Stimulated activated CD8-positive, alpha-beta memory T cell treated with anti-CD3 and anti-CD28 coated beads, Interleukin-2, amount 100 ng/mL, for 48 hours (primary cell): ENCODE measurements at places on chromosomes 11 and 22.

DNA sequence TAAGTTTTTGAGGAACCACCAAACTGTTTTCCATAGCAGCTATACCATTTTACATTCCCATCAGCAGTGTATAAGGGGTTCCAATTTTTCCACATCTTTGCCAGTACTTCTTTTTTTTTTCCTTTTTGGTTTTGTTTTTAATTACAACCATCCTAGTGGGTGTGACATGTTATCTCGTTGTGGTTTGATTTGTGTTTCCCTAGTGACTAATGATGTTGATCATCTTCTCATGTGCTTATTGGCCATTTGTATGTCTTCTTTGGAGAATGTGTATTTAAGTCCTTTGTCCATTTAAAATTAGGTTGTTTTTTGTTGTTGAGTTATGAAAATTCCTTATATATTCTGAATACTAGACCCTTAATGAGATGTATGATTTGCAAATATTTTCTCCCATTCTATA is 59.3 kb downstream of the STIM1 start:
- DNase-seq = no peak

DNA sequence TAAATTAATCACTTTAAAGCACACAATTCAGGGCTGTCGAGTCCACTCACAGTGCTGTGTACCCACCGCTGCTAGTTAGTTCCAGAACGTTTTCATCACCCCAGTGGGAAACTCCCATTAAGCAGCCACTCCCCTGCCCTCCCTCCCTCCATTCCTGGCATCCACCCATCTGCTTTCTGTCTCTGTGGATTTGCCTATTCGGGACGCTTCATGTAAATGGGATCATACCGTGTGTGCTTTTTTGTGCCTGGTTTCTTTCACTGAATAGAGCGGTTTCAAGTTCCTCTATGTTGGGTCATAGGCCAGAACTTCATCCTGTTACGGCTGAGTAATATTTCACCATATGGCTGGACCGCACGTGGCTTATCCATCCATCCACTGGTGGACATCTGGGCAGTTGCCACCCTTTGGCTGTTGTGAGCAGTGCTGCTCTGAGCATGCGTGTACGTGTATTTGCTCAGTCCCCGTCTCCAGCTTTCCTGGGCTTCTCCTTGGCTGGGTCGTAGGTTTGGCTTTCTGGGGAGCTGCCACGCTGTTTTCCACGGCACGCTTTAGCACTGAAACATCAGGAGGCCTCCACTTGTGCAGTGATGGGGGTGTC is 30.1 kb downstream of the ARHGAP8 start:
- DNase-seq = no peak

GRCh38 chr11:69312453-69313404 is 18.8 kb downstream of the MYEOV start:
- DNase-seq = no peak

DNA sequence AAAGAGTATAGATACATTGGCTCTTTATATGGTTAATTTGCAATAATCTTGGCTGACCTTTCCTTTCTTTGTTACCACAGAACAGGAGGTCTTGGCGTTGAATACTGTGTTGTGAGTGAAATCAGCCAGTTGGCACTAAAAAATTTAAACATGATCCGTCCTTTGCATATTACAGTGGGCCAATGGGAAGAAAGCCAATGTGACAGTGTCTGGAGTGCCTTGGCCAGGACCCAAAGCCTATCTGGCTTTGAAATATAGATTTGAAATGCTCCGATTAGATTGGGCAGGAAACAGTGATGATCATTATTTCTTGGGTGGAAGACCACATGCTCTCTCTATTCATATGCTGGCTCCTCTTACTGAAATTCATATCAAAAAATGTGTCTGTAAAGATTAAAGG is 339.6 kb upstream of the ANO3 start:
- no peak for DNase-seq

DNA sequence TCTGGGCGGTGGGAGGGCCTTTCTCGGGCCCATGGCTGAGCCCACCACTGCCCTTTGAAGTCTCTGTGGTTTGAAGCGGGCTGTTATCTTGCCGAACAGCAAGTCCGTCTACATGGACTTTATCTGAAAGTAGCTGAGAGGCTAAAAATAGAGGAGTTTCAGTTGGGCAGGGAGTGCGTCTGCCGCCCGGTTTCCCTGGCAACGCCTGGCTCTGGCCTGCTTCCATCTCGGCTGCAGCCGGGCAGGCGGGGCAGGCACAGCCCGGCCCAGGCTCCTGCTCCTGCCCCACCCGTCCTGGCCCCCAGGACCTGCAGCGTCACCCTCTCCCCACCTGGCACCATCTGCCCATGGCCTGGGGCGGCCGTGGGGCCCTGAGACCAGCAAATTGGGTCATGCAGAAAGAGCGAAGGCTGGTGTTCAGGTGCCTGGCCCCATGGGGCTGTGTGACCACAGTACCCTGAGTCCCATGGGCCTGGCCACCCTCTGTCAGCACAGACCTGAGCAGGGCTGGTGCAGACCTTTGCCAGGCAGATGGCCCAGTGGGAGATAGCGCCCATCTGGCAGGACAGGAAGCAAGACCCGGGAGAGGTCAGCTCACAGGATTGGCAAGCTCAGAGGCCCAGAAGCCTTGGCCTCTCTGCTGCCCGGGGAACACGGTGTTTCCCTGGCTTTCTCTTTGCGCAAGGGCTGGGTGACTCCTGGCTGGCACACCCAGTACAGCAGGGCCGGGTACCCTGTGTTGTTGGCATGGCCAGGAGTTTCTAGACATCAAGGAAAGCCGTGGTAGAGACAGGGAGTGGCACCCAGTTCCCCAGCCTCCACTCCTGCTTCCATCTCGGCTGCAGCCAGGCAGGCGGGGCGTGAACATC is 79.1 kb upstream of the KCNQ1OT1 start:
- no peak for DNase-seq

GRCh38 chr11:128728767-128729587 is 35.1 kb downstream of the FLI1 start:
- DNase-seq = no peak

- DNase-seq = no peak
Measured at GRCh38 chr22:38921120-38921519, 36.3 kb upstream of the APOBEC3A start.

DNA sequence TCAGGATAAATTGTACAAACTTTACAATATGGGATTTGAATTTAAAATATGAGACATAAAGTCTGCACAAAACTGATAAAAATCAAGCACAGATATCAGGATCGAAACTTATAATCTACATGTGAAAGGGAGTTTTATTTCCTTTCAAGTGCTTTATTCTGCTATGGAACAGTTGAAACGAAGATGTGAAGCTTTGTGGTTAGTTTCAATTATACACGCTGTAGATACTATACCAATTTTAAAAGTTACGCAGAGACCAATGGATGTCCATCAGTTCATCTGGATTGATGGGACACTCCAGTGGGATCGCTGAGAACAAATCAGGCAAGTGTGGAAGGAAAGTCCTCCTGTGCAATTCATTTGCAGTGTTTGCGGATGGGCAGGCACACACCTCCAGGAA is 34.5 kb upstream of the CAT start:
- DNase-seq = no peak

DNA sequence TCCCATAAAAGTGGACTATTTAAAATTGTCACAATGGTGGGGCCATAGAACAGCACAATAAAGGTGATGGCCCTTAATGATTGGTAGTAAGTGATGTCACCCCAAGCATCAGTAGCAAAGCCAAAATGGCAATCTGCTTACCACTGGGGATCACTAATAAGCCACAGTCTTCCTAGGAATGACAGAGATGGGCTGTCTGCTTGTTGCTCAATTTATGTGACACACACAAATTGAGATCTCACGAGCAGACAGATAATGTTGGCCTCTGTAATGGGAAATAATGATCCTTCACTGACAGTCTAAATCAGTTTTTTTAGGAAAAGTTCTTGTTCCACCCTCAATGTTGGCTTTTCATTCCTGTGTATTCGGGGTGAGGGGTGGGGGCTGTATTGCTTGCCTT is 515.1 kb downstream of the BRD1 start:
- no peak for DNase-seq

GRCh38 chr22:35910003-35910769 is 118.4 kb downstream of the RBFOX2 start:
- no peak for DNase-seq

DNA sequence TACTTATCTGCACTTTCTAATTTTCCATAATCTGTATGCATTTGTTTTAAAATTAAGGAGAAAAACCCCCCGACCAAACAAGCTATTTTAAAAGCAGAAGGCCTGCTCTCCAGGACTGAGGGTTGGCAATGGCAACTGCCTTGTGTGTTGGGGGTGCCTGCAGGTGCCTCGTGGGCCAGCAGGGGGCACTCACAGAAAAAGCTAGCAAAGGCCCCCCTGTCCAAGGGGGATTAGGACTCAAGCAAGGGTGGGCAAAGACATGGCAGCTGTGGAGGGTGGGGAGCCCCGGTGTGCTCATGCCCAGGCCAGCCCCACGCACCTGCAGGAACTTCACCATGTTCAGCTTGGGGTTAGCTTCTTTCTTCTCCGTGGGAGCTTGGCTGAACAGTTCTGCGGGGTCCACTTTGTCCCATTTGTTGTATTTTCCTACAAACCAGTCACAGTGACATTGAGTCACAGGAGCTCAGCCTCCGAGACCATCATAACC is 10.3 kb downstream of the TOP3B start:
- peak; percentile 46 for DNase-seq

DNA sequence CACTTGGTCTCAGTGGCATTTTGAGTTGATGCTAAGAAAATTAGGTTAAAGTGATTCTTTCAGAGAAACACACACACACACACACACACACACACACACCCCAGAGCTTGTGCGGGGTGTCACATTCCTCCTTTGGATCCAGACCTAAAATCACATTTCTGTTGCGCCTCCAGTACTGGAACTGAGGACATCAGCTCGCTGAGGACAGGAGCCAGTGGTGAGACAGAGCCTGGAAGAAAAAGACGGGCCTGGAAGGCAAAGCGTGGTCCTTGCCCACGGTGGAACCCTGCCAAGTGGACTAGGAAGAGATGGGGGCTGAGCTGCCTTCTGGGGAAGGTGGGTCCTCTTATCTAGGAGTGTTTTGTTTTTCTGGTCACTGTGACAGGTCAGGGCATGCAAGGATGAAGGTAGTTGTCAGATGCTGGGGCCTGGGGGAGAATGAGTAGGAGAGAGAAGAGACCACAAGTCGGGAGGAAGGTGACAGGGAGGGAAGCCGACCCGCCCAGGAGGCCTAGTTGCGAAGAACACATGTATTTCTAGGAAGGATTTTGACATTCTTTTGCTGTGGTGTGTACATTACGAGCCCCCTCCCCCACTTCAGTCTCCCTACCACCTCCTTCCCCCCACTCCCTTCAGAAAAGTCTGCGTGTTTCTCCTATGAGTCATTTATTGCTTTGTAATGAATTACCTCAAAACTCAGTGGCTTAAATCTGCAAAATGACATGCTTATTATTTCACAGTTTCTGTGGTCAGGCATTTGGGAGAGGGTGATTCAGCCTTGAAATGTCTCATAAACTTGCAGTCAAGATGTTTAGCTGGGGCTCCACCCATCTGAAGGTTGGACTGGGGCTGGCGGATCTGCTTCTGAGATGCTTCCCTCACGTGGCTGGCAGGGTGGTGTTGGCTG is 4.8 kb upstream of the ELFN2 start:
- peak; percentile 48 for DNase-seq

DNA sequence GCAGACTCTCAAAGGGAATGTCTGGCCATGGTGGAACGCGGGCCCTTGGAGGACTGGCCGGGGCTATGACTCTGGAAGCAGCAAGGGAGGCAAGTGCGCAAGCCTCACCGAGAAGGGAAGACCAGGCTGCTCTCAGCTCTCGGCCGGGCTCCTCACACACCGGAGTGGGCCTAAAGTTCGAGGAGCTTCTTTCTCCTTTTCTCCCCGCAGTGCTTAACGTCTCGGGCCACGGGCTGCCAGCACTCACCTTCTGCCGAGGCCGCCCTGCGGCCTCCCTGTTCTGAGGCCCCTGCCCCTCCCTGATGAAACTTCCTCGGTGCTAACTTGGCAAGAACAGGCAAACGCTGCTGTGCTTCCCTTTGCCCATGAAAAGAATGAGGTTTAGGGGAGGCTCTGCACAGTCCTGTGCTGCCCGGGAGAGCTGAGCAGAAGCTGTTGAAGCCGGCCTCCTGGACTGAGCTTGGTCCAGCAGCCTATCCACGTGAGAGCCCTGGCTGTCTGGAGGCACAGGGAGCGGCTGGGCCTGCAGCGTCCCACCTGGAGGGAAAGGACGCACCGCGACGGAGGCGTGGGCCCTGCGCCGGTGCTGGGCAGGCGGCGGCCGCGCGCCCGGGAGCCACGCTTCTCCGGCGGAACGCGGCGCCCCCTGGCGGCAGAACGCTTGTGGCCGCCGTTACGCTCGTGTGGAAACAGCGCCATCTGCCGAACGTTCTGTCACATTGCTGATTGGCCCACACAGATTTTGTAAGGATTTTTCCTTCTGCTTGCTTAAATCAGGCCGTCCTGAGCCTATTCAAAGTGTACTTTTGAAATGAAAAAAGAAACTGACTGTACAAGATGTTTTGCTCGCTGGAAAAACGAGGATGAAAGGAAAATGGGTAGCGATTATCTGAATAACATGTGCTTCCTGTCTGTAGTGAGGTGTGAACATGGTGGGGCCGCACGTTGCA is 65.0 kb upstream of the TMEM45B start:
- peak; percentile 65 for DNase-seq

GRCh38 chr11:104704146-104704830 is 194.0 kb downstream of the CASP12 start:
- no peak for DNase-seq

GRCh38 chr11:6440906-6441358 is at the start of gene HPX:
HPX (minus strand) TSS chr11:6440987; CDS start chr11:6440963, 24 bp downstream.
- DNase-seq = no peak
